ENCODE measurements at places on chromosomes 1 and 21.

DNA sequence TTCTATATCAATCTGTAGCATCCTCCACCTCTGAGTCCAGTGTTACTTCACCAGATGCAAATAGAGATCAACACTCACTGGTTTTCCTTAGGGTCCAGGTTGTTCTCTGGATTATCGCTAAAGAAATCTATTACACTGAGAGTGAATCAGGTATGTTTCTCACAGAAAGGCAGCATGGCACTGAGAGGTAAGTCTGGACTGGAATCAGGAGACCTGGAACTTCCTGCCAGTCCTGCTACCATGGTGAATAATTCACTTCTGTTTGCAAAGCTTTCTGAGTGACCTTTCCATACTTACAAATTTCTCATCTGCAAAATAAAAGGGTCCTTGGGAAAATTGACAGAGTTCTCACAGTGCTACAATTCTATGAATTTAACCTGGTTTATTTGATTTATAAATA is 1583.3 kb downstream of the MRPL39 start:
- no peak for DNase-seq

DNA sequence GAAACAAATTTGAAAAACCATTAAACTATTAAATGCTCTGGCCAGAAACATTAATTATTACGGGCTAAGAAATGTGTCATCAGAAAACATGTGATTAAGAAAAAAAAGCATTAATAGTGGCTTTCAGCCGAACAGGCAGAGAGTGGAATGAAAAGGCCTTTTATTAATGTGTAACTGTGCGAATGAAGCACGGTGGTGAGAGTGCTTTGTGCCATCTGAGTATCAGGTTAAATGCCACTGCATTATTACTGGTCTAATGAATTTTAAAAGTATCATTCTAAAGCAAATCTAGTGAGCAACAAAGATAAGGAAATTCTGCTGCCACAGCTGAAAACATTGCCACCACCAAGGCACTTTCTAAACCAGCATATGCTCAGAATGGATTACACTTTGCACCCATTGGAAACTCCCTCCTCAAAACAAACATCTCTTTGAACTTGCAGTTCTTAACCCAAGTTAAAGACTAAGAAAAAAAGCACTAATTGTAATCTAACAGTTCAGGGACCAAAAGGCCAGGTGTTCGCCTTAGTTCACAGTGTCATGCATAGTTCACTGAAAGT is 30.0 kb upstream of the SSX2IP start:
- DNase-seq: no peak

DNA sequence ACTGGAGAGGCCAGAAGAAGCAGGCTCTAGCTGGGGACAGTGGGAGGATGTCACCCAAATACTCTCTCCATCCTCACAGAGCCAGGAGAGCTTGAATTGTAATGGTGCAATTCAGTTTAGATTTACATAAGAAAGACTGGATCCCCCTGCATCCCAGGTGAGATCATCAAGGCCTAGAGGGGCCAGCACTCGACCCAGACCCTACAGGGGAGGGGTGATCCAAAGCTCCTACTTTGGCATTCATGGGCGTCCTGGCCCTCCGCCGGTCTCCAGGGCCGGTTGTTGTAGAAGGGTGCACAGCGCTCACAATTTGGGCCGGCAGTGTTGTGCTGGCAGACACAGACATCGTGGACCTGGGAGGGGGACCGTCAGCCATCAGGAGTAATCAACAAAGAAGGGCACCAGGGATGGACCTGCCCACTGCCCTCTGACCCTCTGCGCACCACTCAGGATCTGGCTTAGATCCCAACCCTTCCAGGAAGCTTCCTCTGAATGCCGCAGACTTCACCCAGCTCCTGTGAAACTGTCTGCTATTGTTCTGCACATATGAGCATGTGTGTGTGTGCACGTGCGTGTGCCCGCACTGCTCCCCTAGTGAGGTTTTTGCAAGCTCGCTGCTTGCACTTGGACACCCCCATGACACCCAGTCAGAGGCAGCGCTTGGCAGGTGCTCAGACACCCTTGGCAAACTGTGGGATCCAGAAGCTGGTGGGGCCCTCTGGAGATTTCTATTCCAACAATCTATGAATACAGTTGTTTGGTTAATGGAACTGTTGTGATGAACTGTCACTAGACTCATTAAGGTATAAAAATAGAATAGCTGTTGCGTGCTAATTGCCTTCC is 21.6 kb downstream of the LAMB3 start:
- no peak for DNase-seq

DNA sequence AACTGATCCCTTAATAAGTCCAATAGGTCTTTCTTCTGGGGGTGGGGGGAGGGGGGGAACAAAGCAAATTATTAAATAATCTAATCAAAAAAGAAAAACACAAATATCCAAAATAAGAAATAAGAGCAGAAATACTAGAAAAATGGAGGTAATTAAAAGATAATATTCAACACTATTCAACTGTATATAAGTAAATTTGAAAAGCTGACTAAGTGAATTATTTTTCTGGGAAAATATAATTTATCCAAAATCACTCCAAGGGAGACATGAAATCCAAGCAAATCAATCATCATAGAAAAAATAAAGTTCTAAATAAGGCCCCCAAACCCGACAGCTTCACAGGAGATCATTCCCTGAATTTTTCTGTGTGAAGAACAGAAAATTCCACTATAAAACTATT is 18.8 kb downstream of the VPS26C start:
- DNase-seq: no peak

- no peak for DNase-seq
Observed at GRCh38 chr1:67524143-67525052, 94.2 kb upstream of the SERBP1 start.

GRCh38 chr21:26282058-26282457 is 111.5 kb upstream of the APP start:
- no peak for DNase-seq

DNA sequence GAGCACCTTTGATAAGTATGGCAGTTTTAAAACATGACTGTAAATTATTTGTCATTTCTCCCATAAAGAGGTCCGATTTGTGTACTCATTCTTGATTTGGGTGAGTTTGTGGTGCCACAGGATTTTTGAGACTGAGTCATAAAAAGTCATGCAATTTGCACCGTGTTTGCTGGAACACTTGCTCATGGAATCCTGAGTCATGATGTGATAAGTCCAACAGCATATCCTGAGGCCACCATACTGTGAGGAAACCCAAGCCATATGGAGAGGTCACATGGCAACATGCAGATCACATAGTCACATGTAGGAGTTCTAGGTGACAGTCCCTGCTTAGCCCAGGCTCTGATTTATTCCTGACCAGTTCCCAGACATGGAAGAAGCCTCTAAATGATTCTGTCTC is 40.8 kb upstream of the PRRX1 start:
- no peak for DNase-seq

GRCh38 chr1:74715806-74716205 is 17.0 kb downstream of the CRYZ start:
- no peak for DNase-seq

DNA sequence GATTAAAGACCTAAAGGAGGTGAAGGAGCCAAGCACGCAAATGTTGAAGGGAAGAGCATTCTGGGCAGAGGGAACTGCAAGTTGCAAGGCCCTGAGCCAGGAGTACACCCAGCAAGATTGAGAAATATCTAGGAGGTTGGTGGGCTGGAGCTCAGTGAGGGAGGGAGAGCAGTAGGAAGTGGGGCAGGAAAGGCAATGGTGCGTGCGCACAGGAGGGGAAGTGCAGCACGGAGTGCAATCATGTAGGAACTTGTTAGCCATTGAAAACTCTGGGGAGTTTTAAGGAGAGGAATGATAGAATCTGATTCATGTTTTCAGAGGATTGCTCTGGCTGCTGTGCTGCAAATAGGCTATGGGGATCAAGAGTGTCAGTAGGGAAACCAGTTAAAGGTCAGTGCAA is 13.2 kb upstream of the IGSF3 start:
- no peak for DNase-seq

- no peak for DNase-seq
Observed at GRCh38 chr1:180444522-180444921, 57.9 kb downstream of the ACBD6 start.

GRCh38 chr1:201171063-201172036 is 17.1 kb upstream of the TMEM9 start:
- peak; percentile 78 for DNase-seq

- no peak for DNase-seq
Observed at GRCh38 chr1:228684607-228685006, 50.7 kb upstream of the RHOU start.
